ENCODE measurements at places on chromosomes 1 and 21.

DNA sequence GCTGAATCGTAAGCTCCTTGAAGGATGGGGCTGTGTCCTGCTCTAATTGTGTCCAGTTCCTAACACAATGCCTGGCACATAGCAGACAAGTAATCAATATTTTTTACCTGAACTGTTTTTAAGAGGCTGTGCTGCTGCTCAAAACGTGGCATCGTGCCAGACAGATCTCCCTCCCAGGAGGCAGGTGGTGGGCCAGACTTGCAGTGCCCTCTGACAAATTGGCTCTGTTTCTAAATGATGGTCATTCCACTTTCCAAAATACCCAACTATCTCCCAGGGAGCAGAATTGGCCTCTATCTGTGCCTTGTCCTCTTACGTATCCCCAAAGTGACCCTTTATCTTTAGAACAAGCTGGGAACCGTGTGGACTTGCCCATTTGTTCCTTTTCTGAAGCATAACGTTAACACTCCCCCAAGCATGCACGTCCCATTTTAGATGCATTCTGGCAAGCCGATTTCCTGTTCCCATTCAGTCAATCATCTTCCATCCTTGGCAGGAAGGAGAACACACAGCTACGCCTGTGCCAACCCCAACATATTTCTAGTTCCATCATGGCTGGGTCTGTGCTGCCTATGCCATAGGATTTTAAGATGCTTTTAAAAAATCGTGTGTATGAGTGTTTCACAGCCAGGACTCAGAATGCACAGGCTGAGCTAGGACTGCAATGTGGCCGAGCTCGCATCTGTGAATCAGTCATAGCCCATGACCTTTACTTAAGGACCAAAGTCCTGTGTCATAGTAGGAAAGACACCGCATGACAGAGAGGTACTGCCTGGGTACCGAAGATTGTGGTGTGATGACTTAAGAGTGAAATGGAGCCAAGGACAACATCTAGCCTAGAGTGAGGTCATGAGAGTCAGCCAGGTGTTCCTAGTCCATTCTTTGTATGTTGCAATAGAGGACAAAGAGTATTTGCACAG is 408.6 kb downstream of the PRDM2 start:
- DNase-seq, result no peak

DNA sequence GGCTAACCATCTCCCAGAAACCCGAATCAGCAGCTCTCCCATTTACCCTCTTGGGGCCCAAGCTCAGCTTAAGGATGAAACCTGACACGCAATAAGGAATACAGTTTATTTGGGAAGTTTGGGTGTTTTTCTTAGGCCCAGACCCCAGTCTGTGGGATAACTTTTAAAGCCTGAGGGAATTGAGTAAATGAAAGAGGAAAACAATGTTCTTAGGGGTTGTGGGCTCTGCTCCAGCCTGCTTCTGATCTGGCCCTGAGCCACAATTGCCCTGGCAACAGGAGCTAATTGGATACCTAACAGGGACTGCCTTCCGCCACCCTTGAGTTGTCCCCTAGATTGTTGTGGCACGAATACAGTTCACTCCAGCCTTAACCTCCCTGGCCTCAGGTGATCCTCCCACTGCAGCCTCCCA is 20.1 kb downstream of the DYRK3 start:
- no peak for DNase-seq

- no peak for DNase-seq
These were observed 243.1 kb upstream of the PKN2 start for GRCh38 chr1:88441022-88441421.

- no peak for DNase-seq
These were observed 420.9 kb downstream of the DISC1 start for GRCh38 chr1:232047473-232047872.
